AG09309 (cell line): ENCODE measurements at places on chromosomes 6 and 20.

DNA sequence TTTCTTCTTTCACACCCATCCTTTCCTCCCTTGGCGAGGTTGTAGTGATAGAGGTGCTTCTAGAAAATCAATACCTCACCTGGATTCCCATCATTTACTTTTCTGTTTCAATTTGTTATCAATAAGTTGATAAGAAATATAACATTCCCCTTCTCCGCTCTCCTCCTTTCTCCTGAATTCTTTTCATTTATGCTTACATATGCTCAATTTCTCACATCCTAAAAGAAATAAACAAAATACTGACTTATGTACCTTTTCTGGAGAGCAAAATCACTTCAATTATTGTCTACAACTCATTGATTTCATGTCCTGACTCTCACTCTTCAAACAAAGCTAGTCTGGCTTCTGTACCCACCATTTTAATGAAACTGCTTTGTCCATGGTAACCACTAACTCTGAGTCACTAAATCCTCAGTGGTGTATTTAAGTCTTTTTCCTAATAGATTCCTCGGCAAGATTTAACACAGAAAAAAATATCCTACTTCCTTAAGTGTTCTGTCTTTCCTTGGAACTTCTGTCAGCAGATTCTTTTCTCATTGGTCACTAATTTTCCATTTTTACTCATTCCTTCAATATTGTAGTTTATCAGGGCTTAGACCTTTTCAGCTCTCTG, 289.6 kb downstream of the RFPL4B start:
- peak; percentile 16 for DNase-seq

- DNase-seq = no peak
These were observed 125.7 kb downstream of the ANKS1A start for GRCh38 chr6:35014786-35015185.

- DNase-seq = no peak
These were observed 56.1 kb downstream of the GJA1 start for GRCh38 chr6:121491576-121491975.

GRCh38 chr6:11475016-11475415, 62.5 kb upstream of the TMEM170B start:
- DNase-seq = no peak

GRCh38 chr6:78561015-78561414, 306.3 kb upstream of the IRAK1BP1 start:
- DNase-seq = no peak

DNA sequence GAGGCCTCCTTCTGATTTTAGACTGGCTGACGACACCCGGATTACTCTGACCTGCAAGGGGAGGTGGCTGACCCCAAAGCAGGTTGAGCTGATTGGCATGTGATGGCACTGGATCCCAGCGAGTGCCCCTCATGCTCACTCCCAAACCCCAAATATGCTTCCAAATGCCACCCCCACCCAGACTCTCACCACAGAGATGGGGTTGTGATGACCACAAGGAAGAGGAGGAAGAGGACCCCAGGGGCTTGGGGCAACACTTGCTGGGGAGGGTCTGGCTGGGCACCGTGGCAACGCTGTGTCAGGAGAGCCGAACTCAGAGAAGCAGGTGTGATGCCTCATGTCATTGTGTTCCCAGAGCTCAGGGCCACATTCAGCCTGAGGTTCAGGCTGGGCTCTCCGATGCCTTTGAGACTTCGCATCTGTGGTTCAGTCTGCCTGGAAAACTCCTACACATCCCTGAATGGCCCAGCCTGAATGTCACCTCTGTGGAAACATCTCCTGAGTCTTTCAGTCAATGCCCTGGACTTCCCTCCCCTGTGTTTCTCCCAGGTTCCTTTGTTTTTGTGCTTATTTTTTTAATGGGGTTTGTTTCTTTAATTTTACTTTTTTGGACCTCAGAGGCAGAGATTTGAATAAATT, 169.1 kb upstream of the PMEPA1 start:
- no peak for DNase-seq

GRCh38 chr6:25279748-25280343, 672 bp downstream of the CARMIL1 start:
- no peak for DNase-seq

- DNase-seq = no peak
These were observed 113.7 kb upstream of the ENPP5 start for GRCh38 chr6:46284475-46284874.

GRCh38 chr6:19838442-19839236, 1.5 kb downstream of the ID4 start:
- no peak for DNase-seq

- no peak for DNase-seq
These were observed 426 bp downstream of the TRMT6 start for GRCh38 chr20:5949943-5950270.

GRCh38 chr6:7107578-7108195, at the start of gene RREB1:
Gene RREB1, plus strand, starts transcription at chr6:7107961. Its CDS starts 73,951 bp downstream, at chr6:7181912.
- DNase-seq = no peak

- DNase-seq = peak; percentile 67
These were observed 230.2 kb upstream of the FOXQ1 start for GRCh38 chr6:1081551-1082284.

DNA sequence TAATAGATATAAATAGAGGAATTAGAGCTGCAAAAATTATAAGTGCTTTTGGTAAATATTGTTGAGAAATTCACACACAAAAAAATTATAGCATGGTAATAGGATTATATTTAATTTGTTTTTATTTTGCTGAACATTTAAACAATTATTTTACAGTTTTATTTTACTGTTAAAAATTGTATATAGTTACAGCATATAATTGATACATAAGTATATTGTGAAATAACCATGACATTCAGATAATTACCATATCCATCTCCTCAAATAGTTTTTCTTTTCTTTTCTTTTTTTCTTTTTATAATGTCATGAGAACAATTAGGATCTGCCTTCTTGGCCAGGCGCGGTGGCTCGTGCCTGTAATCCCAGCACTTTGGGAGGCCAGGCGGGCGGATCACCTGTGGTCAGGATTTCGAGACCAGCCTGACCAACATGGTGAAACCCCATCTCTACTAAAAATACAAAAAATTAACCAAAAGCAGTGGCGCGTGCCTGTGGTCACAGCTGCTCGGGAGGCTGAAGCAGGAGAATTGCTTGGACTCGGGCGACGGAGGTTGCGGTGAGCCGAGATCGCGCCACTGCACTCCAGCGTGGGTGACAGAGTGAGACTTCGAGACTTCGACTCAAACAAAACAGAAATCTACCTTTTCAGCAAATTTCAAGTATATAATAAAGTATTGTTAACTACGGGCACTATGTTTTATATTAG, 654.2 kb downstream of the TENT5A start:
- no peak for DNase-seq

DNA sequence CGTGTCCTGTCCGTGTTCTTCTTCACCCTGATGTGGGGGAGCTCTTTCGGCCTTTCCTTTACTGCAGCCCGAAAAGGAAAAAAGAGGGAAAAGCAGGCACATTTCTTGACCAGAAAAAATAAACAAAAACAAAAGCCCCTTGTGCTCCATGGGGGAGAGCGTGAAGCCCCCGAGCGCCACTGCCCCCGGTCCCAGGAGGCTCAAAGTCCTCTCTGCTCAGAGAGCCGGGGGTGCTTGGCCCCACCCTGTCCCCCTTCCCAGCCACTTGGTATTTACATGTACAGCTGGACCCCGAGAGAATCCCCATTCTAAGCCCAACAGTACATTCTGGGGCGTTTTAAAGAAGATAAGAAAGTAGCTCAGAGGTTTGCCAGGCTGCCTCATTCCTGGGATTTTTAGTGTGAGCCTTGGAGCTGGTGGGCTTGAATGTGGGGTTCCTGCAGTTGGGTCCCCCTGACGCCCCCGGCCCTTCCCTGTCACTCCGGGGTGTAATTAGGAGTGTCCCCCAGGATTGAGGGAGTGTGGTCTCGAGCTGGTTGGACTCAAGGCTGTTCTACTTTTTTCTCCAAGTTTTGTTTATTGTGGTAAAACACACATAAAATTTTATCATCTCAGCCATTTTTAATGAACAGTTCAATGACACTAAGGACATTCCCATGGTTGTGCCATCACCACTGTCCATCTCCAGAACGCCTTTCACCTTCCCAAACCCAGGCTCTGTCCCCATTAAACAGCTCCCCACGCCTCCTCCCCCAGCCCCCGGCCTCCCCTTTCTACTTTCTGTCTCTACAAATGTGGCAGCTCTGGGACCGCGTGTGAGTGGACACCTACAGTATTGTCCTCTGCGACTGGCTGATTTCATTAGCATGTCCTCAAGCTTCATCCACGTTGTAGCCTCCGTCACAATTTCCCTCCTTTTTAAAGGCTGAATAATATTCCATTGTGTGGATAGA, 55.7 kb upstream of the BHLHE23 start:
- DNase-seq = no peak

DNA sequence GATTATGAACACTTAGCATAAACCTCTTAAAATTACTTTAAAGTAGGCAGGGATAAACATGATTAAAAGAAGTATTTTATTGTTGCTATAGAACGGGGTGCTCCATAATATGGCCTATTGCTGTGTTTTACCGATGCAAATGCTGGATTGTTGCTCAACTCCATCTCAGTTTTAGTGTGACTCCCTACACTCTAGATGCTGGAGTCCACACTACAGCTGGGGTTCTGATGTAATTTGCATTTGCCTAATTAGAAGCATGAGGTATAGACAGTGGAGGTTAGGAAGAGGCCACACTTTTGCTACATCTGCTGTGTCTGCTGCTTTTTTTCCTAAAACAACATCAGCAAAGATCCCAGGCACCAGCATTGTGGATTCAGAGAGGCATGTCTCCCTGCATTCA, 6.7 kb upstream of the HMGN3 start:
- no peak for DNase-seq

DNA sequence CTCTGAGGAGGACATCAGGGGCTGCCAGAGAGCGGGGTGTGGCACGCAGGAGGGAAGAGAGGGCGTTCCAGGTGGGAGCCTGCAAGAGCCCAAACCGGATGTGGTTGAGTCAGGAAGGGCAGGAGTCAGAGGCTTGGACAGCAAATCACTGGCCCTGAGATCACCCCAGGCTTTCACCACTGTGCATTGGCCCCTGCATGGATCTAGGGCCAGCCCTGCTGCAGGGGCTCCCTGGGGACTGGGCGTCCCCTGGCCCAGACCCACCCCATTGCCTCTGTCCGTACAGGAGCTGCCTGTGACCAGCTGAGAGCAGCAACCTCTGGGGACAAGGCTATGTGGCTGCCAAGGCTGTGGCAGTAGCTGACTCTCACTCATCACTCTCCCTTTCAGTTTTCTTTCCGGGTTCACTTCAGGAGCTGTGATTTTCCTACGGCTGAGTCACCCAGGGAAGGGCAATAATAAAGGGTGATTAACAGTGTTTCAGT, 33.9 kb downstream of the KCNK17 start:
- DNase-seq = no peak

DNA sequence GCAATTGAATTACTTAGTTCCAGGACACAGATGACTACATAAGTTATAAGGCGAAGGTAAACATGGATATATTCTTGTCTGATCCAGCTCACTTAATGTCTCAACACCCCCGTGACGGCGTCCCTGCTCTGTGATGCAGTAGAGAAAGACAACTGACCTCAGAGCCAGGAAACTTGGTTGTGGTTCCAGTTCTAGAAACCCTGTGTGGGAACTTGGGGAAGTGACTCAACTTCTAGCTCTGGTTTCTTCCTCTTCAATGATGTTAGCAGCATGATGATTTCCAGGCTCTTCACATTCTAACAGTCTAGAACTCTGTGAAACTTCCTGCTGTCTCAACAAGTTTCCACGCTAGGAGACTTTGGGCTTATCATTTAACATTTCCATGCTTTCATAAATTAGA, 18.4 kb downstream of the LAMA4 start:
- no peak for DNase-seq

DNA sequence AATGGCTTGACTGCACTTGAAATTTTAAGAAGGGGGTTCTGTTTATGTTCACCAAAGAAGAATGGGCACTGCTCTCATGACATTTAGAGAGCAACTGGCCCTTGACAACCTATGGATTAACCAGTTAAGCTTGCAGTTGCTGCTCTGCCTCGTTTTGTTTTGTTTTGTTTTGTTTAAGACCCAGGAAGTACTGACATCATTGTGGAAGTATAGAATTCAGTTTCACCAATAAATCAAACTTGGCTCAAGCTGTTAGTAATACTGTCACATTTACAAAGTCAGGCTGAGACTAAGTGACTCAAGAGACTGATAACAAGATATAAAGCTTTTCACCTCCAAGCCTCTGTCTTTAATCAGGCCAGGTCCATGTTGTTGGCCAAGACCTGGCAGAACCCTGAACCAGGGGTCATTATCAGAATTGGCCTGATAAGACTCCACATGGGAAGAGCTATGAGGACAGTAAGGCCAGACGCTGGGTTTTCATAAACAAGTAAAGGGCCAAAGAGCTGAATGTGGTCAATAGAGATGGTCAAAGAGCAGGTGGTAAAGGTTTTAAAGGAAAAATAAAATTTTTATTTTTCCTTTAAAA, 99.4 kb upstream of the VGLL2 start:
- DNase-seq = no peak

GRCh38 chr20:53343448-53343847, 250.2 kb downstream of the ZNF217 start:
- DNase-seq = no peak
